ENCODE measurements at places on chromosomes 4 and X.

GRCh38 chrX:49276671-49277534 lies 7.3 kb downstream of the PPP1R3F start:
- no peak for DNase-seq

DNA sequence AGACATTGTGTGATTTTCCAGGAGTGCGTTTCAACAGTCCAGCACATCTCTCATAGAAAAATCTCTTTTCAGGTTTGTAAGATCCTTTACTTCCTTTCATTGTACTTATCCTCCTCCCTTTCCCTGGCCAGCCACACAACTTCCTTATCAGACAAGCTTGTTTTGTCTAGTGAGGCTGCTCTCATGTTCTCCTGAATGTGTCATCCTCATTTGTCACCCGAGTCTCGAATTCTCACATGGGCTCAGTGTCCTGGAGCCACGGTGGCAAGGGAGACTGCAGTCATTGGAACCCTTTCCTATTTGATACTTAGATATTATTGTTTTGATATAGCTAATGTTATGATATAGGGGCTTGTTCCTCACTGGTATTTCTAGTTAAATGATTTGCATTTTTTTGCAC lies 16.9 kb downstream of the SYNPO2 start:
- DNase-seq, result no peak

DNA sequence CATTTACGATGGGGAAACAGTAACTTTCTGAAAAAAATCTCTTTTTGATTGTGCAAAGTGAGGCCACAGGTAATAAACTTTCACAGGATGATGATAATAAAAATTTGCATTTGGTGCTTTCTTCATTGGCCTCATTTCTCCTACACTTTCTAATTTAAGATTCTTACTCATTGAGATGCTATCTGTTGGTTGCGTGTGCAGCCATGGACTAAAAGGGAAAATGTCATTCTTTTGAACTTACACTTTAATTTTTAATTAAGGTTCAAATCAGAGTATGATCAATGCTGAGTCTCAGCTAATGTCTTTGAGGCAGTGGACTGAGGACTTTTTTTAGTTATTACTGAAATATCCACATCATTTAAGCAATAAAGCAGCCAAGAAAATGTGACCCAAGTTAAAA lies 87.6 kb downstream of the SEL1L3 start:
- DNase-seq, result no peak

DNA sequence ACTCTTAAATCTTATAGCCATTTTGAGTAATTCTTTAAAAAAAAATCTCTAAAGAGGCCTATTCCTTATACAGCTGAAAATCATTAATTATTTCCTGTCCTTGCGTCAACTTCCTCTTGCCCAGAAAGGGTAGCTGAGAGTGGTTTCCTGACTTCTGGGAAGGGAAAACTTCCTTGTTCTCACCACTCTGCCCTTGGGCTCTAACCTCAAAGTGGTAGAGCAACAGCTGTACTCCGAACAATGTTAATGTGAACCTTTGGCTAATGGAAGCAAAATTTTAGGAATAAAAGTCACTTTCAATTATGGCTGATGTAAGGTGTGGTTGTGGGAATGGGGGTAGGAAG lies 15.3 kb downstream of the KLHL2 start:
- no peak for DNase-seq

- no peak for DNase-seq
Measured at GRCh38 chr4:6907658-6908191, 1.9 kb upstream of the TBC1D14 start.

GRCh38 chr4:113711883-113712662 lies 49.5 kb downstream of the CAMK2D start:
- no peak for DNase-seq

GRCh38 chrX:148599404-148599803 lies 99.0 kb downstream of the AFF2 start:
- no peak for DNase-seq

- no peak for DNase-seq
Measured at GRCh38 chr4:174522183-174523024, at the start of gene HPGD. Gene HPGD (minus strand): TSS chr4:174522488. CDS start chr4:174522451, 37 bp downstream.

Data from RWPE1 (cell line).